Activated T-helper 9 cell treated with anti-CD3 and anti-CD28 coated beads, Interleukin-2, amount 50 U/mL, for 16 hours (primary cell): ENCODE measurements at places on chromosomes 4 and X.
A peak's percentile ranks its signal among the peaks of the same experiment; 100 is the strongest.

DNA sequence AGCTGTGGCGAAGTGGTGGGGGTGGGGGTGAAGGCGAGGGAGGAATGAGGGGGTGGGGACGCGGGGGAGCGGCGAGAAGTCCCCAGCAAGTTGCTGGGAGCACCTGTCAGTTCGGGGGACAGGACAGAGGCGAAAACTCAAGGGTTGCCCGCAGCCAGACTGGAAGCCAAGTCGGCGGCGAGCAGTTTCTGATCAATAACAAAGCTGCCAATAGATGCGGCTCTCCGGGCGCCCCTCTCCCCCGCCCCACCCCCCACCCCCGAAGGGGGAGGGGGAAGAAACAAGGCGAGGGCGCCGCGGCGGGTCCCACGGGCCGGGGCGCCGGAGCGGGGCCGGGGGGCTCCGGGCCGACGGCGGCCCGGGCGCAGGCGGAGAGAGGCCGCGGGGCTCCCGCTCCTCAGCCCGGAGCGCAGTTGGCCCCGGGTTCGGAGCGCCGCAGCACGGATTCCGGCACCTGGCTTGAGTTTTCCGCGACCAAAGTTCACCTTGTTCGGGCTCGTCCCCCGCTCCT lies 379 bp downstream of the PDGFC start:
- no peak for DNase-seq

- DNase-seq: no peak
Measured at GRCh38 chr4:101184668-101185067, 162.7 kb downstream of the PPP3CA start.

DNA sequence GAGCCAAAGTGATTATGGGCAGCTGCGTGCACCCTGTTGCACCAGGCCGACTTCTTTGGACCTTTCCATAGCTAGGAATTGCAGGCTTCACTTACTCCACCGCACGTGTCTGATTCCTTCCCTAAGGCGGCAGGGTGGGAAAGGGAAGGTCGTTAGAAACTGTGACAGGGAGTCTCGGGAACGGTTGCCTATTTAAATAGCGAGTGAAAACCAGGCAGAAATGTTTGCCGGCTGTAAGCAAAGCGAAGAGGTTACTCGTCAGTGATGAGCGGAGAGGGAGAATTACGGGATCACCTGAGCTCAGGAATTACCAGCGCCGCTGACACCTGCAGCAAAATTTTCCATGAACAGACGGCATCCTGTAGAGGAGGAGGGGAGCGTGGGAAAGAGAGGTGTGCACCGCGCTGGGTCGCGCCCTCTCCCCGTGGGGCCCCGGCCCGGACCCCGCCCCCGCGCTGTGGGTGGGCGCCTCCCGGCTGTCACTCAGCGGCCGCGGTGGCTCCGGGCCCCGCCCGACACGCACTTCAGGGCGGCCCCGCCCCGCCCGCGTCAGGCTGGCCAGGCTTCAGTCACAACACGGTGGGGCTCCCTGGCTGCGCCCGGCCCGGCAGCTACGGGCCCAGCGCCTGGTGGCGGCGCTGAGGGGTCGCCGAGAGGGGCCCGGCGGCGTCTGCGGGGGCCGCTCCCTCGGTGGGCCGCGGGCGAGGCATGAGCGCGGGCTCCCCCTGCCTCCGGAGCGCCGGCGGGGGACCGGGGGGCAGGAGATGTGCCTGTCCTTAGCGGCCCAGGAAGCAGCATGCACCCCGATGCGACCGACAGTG lies at the start of gene SNX25:
SNX25 (plus strand) TSS at position 568 of the 821 bp plus-strand sequence; CDS start at position 797, 229 bp downstream.
- DNase-seq: peak; percentile 88

- no peak for DNase-seq
Measured at GRCh38 chr4:96093563-96093962, 253.7 kb downstream of the PDHA2 start.

GRCh38 chrX:140091125-140091886 lies 126.0 kb upstream of the CXorf66 start:
- peak; percentile 1 for DNase-seq

- DNase-seq: no peak
Measured at GRCh38 chr4:53906606-53907190, 157.7 kb downstream of the CHIC2 start.

DNA sequence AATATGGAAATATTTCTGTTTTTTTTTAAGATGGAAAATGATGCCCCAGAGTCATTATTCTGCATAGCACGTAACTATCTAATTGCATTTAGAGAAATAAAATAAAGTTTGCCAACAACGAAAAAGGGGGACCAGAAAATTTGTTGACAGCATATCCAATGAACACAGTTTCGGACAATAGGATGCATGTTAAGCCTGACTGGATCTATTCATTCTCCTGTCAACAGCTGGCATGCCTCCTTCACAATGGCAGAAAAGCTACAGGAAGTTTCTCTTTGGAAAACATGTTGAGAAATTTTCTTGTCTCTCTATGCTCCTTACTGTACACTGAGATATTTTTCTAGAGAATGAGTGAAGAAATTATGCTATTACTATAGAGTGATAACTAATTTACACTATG lies 262.5 kb downstream of the GRID2 start:
- DNase-seq: no peak

DNA sequence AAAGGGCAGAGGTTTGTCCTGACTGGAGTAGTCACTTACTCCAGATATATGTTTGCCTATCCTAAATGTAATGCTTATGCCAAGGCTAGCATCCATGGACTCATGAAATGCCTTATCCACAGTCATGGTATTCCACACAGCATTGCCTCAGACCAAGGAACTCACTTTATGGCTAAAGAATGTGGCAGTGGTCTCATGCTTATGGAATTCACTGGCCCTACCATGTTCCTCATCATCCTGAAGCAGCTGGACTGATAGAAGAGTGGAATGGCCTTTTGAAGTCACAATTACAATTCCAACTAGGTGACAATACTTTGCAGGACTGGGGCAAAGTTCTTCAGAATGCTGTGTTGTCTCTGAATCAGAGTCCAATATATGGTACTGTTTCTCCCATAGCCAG lies 1014.8 kb downstream of the RAPGEF2 start:
- DNase-seq: no peak

GRCh38 chrX:139200346-139200745 lies 330.2 kb upstream of the F9 start:
- no peak for DNase-seq
